ENCODE measurements at places on chromosomes 1 and 21. TPM values are rescaled to one million over a fixed set of nuclear protein-coding genes. Genes with fewer than 3 reads are reported as not detected.

GRCh38 chr1:41524676-41525675 is 40.5 kb upstream of the EDN2 start:
- DNase-seq, result no peak

GRCh38 chr1:199448646-199449045 is 578.9 kb upstream of the NR5A2 start:
- DNase-seq, result no peak

DNA sequence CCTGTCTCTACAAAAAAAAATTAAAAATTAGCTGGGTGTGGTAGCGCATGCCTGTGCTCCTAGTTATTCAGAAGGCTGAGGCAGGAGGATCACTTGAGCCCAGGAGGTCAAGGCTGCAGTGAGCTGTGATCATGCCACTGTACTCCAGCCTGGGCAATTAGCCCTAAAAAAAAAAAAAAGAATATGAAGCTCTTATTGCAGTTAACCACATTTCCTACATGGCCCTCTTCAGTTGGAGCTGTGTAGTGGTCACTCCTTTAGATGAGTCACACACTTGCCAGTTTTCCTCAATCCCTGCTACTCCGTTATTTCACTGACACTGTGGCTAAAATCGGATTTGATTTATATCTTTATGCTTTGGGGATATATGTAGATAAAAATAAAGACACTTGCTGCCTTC is 11.8 kb downstream of the NFYC start:
- no peak for DNase-seq

DNA sequence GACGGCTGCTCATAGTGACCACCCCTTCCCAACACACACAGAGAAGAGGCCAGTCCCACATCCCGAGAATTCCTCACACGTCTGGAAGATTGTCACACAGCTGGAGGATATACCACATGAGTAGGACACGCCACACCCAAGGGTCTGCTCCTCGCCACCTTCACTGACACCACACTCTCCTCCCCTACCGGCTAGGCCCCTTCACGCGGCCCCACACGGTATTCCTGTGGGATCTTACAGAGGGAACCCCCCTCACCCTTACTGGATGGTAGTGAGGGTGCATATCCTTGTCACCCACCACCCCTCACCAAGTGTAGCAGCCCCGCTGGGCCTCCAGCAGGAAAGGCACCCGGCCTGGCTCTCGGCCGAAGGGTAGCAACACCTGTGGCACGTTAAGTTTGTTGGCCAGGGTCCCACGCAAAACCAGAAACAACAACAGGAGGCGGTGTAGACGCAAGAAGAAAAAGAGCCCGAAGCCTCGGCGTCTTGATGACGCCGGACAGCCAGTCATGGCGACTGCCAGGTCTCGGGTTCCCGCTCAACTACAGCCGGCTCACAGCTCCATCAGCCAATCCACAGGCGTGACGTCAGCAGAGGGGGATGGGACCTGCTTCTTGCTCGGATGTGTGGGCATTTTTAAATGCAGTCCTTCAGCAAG is at the start of gene NUP210L:
NUP210L (minus strand) TSS at position 540 of the 658 bp plus-strand sequence.
- DNase-seq, result no peak

- DNase-seq, result no peak
These were observed 325.6 kb downstream of the DISC1 start for GRCh38 chr1:231952154-231952553.

DNA sequence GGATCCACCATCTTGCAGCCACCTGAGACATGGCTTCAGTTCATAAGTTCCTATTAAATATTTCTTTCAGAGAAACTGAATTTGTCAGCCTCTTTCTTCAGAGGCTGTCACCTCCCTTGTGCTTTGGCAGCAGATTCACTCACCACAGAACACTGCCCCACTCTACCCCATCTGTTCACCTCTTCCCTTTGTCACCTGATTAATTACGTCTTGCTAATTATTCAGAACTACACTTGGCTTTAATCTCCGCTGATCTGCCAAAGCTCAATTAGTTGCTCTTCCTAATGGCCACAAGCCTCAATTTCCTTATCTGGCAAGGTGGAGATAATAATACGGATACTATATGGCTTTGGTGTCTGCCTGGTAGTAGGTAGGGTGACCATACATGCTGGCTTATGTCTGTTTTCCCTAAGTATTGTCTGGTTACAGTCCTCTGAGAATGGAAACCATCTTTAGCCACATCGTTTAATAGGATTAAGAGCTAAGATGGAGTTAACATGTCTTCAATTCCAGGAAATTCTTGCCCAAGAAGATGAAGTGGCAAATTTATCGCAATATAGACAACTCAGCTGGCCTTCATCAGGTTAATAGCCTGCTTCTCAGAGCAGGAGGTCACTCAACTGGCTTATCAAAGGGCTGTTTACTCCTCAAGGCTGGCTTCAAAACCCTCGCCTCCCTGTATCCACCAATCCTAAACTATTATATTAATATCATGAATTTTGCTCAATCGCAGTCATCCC is 58.2 kb upstream of the ADAR start:
- no peak for DNase-seq

GRCh38 chr1:247357052-247357780 is 25.5 kb upstream of the ZNF496 start:
- DNase-seq, result no peak

DNA sequence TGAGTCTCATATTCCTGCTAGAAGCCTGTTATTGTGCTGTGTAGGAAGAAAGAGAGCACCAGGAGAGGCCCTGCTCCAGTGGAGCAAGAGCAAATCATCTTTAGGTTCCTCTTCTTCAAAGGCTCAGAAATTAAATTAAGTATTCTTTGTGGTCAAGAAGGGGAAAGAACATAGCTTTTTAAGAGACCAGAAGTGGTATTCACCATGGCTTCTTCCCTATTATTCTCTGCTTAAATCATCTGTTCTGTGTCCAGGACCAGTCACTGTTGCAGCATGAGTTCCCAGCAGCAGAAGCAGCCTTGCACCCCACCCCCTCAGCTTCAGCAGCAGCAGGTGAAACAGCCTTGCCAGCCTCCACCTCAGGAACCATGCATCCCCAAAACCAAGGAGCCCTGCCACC is 1.1 kb downstream of the SPRR1B start:
- DNase-seq, result no peak

- DNase-seq, result no peak
These were observed 25.6 kb upstream of the SCCPDH start for GRCh38 chr1:246698466-246699094.

GRCh38 chr1:204134103-204134502 is 17.7 kb downstream of the ETNK2 start:
- no peak for DNase-seq

DNA sequence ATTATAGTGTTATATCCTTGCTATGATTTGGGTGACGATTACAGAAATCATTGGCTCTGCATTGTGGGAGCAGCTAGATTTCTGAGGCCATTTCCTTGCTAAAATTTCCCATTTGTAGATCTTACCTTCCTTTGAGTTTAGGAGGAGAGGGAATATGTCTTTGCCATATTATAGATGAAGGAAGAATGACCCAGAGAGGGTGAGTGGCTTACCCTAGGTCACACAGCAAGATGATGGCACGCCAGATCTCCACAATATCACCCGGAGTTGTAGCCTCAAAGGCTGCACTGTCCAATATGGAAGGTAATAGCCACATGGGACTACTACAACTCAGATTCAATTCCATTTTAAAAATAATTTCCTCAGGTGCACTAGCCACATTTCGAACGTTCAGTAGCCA is 10.3 kb downstream of the CNTN2 start:
- DNase-seq, result no peak

- DNase-seq, result no peak
These were observed 8.0 kb upstream of the OR2M3 start for GRCh38 chr1:248189026-248189425.

GRCh38 chr1:185241127-185241526 is 75.9 kb downstream of the IVNS1ABP start:
- DNase-seq, result peak; percentile 11

DNA sequence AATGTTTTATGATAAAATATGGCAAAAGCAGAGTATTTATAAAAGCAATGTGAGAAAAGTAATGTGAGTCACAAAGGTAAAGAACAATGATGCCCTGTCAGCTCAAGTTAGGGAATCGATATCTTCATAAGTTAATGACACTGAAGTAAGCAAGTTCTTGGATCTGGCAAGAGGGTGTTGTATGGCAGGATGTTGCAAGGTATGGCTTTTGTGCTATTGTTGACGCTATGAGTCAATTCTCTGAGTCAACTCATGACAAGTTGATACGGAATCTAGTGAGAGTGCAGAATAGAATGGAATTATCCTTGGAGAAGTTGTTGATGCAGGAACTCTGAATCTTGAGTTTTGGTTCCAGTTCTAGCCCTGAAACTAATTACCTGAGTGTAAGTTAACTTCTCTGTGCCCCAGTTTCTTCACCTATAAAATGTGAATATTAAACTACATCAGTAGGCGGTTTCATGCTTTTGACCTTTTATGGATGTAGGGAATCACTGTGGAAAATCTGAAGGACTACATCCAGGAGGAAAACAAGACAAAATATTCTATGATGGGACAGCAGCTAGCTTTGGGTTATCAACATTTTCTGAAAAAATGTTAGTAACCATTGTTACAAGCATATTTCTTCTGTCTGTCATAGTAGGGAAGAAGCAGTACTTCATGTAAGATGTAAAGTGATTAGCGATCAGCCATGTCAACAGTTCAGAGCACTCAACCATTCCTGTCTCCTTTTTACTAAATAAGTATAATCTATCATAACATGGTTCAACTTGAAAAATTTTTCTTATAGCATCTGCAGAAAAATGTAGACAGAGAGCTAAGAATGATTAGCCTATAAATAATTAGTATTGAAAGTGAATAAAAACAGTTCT is 96.9 kb downstream of the ATP6V1G3 start:
- no peak for DNase-seq

GRCh38 chr1:234488054-234489006 is 9.4 kb upstream of the TARBP1 start:
- DNase-seq, result no peak

DNA sequence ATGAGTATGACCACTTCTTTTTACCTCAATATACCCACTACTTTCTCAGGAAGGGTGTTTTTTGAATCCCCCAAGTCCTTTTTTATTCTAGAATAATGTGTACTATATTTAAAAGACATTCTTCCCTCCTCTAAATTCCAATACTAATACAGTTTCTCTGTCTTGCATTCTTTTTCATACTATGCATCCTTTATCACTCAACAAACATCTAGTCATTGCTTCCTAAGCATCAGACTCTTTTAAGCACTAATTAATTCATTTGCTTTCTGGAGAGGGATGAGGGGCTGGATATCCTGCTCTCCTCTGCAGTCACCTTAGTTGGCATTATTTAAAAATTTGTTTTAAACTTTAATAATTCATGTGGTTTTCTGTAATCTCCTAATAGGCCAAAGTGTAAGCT is 838.8 kb downstream of the KCNT2 start:
- no peak for DNase-seq

GRCh38 chr21:46289655-46290179 is 3.6 kb downstream of the YBEY start:
- DNase-seq, result no peak

DNA sequence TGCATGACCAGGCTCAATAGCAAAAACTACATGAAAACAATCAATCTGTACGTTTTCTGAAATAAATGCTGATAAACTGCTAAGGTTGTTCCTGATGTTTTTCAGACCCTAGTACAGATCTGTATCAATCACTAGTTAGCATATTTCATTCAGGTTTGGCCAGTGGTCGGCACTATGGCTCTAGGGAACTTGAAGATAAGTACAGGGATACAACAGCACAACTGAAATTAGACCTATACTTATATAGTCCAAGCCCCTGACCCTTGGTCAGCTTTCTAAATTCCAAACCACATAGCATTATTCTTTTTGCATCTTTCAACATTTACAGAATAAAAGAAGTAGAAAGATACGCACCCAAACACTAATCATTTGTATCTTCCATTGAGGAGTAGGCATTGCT is 142.7 kb downstream of the PLPPR4 start:
- DNase-seq, result no peak

DNA sequence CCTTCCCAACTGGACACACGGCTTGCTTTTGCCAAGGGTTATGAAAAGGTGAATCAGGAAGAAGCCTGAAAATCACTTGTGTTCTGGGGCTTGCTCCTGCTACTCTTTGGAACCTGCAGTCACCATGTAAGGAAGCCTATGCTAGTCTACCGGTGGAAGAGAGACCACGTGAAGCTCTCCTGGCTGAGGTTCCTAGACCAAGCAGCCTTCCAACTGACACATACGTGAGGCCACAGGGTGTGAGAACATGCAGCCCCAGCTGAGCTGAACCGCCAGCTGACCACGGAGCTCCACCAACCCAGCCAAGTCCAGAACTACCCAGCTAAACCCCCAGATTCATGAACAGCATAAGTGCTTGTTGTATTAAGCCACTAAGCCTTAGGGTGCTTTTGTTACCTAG is 72.8 kb upstream of the KRTAP19-8 start:
- DNase-seq, result no peak

AZIN2 gene
- total RNA-seq, result 4.6 TPM

IRF2BP2 gene
- 609 TPM for total RNA-seq

KRTAP19-3 gene
- not detected for total RNA-seq

TTC24 gene
- total RNA-seq, result 8.1 TPM

BCL2L15 gene
- 1.5 TPM for total RNA-seq

S100A3 gene
- total RNA-seq, result not detected

EDN2 gene
- not detected for total RNA-seq

TGFBR3 gene
- total RNA-seq, result 31.5 TPM

AADACL4 gene
- total RNA-seq, result not detected

CNIH3 gene
- total RNA-seq, result 2.5 TPM

Measured in CD4-positive, alpha-beta T cell (primary cell).